ENCODE measurements at places on chromosomes 16 and 17.

DNA sequence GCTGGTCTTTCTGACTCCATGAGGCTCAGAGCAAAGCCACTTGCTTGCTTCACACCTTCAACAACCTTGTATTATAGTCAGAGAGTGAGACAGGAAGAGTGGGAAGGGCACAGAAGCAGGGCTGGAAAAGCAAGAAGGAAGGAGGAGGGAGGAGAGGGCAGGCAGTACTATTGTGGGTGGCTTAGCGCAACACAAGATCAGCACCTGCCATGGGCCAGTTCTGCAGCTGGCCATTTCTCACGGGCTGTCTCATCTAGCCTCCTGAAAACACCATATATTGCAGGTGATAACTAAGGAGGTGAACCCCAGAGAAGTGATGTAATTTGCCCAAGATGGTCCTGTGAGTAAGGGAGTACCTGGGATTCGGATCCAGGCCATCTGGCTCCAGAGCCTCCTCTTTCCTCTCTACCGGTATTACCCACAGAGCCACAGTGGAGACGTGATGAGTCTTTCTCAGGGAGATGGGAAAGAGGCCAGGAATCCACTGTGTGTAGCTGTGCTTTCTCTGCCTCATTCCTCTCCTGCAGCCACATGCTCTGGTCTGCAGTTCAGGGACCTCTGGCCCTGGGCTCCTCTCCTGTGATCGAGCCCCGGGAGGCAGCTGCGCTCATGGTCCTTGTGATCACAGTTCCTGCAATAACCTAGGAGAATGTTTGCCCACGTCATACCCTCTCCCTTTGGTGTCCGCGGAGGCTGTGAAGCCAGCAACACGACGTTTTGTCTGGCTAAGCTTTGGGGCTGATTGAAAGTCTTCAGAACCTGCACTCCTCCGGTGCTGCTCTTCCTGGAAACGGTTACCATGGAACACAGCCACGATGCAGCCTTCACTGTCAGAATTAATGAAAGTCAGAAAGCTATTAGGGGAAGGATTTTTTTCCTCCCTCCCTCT, 178.1 kb upstream of the CCL2 start:
- no peak for DNase-seq

DNA sequence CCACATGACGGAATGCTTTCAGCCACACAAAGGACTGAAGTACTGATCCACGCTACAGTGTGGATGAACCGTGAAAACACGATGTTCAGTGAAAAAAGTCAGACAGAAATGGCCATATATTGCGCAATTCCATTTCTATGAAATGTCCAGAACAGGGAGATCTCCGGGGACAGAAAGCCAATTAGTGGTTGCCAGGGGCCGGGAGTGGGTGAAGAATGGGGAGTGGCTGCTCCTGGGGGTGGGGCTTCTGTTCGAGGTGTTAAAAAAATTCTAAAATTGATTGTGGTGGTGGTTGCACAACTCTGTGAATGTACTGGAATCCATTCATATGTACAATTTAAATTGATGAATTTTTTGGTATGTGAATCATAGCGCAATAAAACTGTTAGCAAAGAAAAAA, 154.8 kb upstream of the HSBP1 start:
- no peak for DNase-seq

GRCh38 chr16:23072769-23073549, 76.3 kb downstream of the USP31 start:
- DNase-seq, result no peak

GRCh38 chr16:9823510-9823909, 358.7 kb downstream of the GRIN2A start:
- no peak for DNase-seq

DNA sequence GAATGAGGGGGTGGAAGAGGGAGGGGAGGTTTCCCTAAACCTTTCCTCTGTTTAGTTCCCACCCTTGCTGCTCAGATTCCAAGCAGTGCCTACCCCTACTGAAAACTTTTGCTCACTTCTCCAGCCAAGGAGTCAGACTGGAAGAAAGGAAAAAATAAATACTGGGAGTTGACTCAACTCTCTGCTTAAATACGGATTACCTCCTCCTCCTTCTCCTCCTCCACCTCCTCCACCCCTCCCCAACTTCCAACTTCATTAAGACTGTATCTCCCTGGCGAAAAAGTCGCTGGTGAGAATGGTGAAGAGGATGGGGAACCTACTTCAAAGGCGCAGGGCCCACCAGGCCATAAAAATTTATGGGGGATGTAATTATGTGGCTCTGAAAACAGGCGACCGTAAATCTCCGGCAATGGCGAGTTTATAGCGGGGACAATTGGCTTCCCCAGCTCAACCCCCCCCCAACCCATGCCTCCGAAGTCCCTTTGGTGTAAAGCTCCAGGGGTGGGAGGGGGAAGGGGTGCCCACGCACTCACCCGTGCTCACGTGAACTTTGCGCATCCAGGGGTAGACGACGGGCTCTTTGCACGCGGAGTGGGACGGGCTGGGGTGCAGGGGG, 712 bp downstream of the HOXB4 start:
- DNase-seq, result no peak

DNA sequence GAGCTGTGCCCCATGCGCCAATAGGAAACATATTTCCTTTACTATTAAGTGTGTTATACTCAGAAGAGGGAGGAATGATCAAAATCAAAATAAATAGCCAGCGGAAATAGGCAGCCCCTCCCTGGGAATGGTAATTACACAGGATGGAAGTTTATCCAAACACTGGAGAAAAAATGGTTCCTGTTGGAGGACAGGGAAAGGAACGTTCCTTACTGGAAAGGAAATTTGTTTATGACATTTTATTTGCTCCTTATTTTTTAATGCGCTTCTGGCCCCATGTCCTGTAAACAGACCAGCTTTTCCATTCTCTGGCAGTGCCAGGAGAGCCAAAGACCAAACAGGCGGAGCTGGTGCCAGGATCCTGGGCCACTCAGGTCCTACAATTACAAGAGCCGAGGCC, 273.7 kb downstream of the SOX9 start:
- no peak for DNase-seq

DNA sequence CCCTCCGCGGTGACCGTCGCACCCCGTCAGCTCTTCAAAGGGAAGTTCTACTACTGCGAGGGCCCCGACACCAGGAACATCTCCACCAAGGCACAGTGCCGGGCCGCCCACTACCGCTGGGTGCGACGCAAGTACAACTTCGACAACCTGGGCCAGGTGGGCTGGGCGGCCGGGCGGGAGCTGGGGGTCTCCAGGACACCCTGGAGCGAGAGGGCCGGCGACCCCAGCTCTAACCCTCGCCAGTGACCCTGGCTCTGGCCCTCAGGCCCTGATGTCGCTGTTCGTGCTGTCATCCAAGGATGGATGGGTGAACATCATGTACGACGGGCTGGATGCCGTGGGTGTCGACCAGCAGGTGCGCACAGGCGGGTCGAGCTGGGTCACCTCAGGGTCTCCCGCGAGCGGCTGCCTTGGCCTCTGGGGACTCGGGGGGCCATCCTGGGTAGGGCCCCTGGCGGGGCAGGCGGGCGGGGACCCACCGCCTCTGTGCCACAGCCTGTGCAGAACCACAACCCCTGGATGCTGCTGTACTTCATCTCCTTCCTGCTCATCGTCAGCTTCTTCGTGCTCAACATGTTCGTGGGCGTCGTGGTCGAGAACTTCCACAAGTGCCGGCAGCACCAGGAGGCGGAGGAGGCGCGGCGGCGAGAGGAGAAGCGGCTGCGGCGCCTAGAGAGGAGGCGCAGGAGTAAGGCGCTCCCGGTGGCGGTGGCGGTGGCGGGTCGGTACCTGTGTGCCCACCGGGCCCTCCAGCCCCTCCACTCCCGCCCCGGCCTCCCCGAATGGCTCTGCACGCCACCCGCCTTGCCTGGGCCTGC, 13.4 kb downstream of the TPSG1 start:
- no peak for DNase-seq

DNA sequence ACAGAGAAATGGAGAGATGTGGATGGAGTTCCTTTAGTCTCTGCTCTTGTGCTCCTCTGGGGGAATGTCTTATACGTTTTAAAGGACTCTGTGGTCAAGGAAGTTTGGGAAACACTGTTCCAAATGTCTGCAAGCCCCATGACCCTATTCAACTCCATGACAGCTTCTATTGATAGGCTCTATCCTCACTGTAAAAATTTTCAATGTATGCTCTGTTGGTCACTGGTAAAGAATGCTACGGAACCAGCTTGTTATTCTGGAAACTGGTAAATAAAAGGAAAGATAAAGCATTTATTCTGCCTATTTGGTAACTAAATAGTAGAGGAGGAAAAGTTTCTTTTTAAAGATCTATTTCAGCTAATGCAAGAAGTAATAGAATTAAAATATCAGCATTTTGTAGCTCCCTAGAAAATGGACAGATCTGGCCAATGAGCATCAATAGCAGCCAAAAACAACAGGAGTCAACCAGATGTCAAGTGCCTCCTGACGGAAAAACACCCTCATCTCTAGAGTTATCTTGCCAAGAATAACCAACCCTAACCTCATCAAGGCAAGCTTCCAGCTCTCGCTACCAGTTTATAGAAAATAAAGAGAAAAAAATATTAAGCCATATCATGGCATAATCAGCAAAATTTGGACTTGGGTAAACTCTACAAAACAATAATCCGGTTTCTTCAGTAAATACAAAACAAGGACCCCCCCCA, 16.1 kb downstream of the GDE1 start:
- no peak for DNase-seq

GRCh38 chr16:88940862-88941817, 35.9 kb downstream of the CBFA2T3 start:
- no peak for DNase-seq

DNA sequence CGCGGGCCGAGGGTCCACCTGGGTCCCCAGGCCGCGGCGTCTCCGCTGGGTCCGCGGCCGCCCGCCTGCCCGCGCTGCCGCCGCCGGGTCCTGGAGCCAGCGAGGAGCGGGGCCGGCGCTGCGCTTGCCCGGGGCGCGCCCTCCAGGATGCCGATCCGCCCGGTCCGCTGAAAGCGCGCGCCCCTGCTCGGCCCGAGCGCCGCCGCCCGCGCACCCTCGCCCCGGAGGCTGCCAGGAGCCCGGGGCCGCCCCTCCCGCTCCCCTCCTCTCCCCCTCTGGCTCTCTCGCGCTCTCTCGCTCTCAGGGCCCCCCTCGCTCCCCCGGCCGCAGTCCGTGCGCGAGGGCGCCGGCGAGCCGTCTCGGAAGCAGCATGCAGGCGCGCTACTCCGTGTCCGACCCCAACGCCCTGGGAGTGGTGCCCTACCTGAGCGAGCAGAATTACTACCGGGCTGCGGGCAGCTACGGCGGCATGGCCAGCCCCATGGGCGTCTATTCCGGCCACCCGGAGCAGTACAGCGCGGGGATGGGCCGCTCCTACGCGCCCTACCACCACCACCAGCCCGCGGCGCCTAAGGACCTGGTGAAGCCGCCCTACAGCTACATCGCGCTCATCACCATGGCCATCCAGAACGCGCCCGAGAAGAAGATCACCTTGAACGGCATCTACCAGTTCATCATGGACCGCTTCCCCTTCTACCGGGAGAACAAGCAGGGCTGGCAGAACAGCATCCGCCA, 504 bp downstream of the FOXC2 start:
- DNase-seq, result peak; percentile 76

GRCh38 chr17:69690531-69690930, 276.0 kb downstream of the MAP2K6 start:
- no peak for DNase-seq

- DNase-seq, result no peak
Observed at GRCh38 chr16:61836804-61837393, 199.3 kb downstream of the CDH8 start.

DNA sequence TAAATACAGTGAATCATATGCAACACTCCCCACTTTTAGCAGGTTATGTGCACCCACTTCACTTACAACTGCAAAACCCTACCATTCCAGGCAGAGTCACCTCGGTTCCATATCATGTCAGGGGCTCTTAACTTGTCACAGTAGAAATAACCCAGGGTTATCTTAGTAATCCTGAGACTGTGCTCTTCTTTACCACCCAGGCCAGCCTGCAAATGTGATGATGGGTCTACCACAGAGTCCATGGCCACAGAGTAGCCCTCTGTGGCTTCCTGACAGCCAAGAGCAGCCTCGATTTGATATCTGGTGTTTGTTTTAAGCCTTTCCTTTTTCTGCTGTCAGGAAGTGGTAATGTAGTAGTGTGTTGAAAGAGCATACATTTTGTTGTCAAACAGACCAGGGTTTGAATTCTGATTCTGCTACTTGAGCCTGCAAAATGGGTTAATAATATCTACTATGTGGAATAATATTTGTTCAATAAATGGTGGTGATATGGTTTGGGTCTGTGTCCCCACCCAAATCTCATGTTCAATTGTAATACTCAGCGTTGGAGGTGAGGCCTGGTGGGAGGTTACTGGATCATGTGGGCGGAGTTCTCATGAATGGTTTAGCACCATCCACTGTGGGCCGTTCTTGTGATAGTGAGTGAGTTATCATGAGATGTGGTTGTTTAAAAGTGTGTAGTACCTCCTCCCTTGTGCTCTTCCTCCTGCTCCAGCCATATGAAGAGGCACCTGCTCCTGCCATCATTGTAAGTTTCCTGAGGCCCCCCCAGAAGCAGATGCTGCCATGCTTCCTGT, 416.5 kb downstream of the UTP18 start:
- DNase-seq, result no peak

GRCh38 chr17:19011581-19011980, 7.0 kb upstream of the FAM83G start:
- DNase-seq, result no peak

GRCh38 chr16:1548727-1549126, 15.3 kb downstream of the TMEM204 start:
- DNase-seq, result peak; percentile 33

- no peak for DNase-seq
Observed at GRCh38 chr17:14818469-14818868, 446.7 kb downstream of the PMP22 start.

GRCh38 chr17:29063992-29064391, 21.1 kb downstream of the PIPOX start:
- no peak for DNase-seq

- DNase-seq, result no peak
Observed at GRCh38 chr16:25235991-25236390, 19.2 kb downstream of the AQP8 start.

- no peak for DNase-seq
Observed at GRCh38 chr17:57540596-57540995, 204.5 kb downstream of the CCDC182 start.

- no peak for DNase-seq
Observed at GRCh38 chr17:29624586-29624985, 1.9 kb upstream of the CORO6 start.

- peak; percentile 93 for DNase-seq
Observed at GRCh38 chr17:7436556-7437368, 1.5 kb downstream of the TMEM102 start.

- no peak for DNase-seq
Observed at GRCh38 chr17:19345486-19346350, 16.8 kb downstream of the B9D1 start.

GRCh38 chr17:58335061-58335731, 6.6 kb upstream of the TSPOAP1 start:
- no peak for DNase-seq

DNA sequence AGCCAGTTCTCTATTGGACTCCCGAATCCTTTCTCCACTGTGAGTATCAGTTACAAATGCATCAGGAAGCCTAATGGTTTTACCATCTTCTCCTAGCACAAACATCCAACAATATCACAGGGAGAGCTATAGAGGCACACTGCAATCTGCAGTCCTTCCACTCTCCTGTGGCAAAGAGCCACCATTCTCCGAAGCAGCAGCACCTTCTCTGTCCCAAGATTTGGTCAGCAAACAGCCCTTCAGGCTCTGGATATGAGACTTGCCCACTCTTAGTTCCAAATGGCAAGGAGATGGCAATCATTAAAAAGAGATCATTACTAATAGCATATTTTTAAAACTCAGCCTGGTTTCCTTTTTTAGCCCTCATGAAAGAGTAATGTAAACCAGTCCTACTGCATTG, 223.4 kb downstream of the HS3ST3A1 start:
- DNase-seq, result no peak

GRCh38 chr17:34235389-34236028, 19.6 kb upstream of the CCL2 start:
- DNase-seq, result peak; percentile 90

GRCh38 chr16:52470585-52470984, 76.4 kb downstream of the TOX3 start:
- DNase-seq, result no peak

All from right cardiac atrium (tissue), 5 donors.